ENCODE measurements at places on chromosomes 6 and 20.
A peak's percentile ranks its signal among the peaks of the same experiment; 100 is the strongest.

- no peak for DNase-seq
Measured at GRCh38 chr6:129846761-129847160, 14.4 kb downstream of the TMEM244 start.

DNA sequence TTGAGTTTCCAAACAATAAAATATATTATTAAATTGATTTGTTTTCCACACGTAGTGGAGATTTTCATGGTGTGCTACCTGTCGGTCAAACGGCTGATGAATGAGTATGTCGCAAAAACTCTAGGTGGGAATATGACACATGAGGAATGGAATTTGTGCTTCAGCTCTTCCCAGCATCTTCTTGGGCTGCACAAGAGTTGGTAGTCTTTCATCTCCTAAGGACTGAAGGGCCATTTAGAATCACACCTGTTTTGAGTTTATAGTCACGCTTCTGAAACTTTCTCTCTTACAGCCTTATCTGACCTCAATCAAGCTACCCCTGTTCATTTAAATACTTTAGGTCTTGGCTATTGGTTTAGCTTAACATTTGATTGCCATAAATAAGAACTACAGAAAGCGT is 157.7 kb upstream of the AKAP12 start:
- peak; percentile 24 for DNase-seq

- DNase-seq: no peak
Measured at GRCh38 chr20:24530131-24530680, 60.8 kb downstream of the SYNDIG1 start.

DNA sequence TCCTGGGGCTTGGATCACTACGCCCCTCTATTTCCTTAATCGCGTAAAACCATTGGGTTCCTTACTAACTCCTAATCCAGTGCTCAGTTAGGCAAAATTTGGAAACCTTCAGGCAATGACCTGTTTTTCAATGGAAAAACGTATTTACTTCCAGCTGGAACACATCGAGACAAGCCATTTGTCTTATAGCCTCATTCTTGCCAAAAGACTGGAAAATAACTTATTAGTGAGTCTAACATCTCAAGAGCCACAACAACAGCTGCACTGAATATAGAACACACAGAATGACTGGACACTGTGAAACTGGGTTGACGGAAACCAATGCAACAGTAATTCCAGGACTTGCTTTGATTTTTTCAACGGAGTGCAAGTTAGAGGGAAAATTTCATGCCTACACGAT is 125.2 kb upstream of the MAP3K7 start:
- DNase-seq: no peak

- DNase-seq: no peak
Measured at GRCh38 chr20:35726842-35727711, 15.0 kb downstream of the RBM39 start.

DNA sequence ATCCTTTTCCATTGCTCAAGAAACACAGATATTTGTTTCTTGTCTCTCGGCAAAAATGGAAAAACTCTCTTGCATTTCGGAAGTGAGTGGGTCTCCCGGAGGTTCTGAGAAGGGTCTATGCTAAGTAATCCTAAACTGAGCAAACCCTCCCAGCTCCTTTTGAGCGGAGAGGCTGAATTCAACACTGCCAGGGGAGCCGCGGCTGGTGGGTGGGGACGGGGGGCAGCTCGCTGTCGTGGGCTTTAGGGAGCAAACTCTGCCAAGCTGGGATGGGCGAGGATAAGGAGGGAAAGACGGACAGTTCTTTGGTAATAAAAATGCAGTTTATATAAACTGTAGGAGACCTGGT is 211.4 kb downstream of the FOXC1 start:
- DNase-seq: no peak

DNA sequence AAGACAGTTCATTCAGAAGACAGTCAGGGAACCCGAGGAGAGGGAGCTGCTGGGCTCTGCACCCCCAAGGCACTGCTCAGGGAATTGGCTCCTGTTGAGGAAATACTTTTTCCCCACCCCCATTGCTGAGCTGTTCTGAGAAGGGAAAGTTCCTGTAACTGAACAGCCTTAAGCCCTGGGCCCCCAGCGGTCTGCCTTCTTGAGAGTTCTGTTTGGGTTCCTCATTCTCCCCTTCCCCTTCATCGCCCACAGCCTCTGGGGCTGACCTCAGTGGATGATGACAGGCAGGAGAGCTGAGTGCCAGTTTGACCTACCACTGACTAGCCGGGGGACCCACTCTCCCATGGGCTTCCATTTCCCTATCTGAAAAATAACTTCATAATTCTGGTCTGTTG is 10.7 kb downstream of the HCK start:
- DNase-seq: no peak

DNA sequence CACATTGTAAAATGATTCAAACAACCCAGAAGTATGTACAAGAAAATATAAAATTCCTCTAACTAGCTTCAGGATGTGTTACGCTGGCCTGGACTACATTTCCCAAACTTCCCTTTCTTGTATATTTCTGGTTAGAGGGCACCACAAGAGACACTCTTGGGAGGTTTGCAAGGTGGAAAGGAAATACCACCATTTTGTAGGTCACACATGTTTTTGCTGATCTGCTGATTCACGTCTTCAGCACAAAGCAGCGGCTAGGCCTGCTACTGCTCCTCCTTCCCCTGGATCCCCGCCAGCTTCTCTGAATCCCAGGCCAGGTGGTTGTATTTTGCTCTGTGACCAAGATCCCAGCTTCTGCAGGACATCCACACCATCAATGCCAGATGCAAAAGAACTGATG is 104.2 kb downstream of the AGPAT4 start:
- DNase-seq: no peak

GRCh38 chr6:168927026-168927425 is 326.6 kb downstream of the THBS2 start:
- DNase-seq: no peak

DNA sequence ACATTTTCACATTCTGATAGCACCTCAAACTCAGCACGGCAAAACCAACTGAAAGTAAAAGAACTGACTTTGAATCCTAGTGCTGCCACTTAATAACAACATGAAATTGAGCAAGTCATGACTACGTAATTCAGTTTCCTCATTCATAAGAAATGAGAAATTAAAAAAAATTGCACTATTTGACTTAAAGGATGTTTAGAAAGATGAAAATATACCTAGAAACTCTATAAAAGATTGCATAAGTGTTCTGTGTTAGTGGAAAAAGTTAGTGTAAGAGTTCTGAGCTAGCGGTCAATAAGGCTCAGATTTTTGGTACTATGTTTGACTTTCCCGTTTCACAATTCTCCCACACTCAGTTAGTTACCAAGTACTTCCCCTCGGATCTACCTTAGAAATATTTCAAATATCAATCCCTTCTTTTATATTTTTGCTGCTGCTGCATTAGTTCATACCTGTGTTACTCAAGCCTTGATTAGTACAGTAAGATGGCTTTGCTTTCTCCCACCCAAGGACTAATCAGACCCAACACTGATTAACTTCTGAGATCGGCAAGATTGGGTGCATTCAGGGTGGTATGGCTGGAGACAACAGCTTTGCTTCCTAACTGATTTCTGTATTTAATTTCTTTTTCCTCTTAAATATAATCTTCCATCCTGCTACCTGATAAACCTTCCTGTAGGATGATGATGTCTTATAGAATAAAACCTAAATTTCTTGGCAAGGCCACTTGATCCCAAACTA is 25.9 kb downstream of the ECHDC1 start:
- DNase-seq: no peak

DNA sequence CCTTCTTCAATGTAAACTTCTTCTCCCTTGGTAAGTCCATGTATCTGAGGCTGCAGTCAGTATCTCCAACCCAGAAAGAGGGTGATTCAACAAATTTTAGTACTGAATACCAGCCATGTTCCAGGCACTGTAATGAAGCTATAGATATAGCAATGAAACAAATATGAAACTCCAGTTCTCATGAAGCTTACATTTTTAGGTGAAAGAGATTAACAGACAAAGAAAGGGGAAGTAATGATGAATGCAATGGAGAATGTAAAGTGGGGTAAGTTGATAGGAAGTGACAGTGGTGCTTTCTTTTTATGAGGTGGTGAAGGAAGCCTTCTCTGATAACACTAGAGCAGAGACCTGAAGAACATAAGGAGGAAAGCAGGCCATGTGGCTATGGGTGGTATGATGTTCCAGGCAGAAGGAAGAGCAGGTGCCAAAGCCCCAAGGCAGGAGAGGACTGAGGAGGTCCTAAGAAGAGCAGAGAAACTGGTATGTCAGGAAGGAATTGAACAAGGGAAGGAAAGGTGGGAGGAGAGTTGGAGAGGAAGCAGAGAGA is 143.6 kb downstream of the TFAP2B start:
- no peak for DNase-seq

DNA sequence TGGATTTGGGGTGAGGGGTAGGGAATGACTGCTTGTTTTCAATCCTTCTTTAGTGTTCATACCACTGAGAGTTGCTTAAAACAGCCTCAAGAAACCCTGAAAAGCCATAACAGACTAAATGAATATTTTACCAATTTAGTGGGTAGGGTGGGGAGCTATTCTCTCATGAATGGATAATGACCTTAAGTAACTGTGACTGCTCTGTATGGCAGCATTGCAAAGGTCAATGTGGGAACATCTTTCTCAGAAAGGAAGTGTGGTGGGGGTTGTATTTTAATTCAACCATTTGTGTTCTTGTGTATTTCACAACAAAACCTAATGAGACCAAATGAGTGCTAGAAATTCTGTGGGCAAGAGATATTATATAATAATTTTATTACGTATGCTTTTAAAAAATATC is 55.7 kb downstream of the PHACTR2 start:
- no peak for DNase-seq

- DNase-seq: no peak
Measured at GRCh38 chr6:154578004-154578559, 67.6 kb upstream of the CNKSR3 start.

GRCh38 chr20:57460781-57461465 is 64.0 kb downstream of the CTCFL start:
- no peak for DNase-seq

GRCh38 chr6:135935941-135936601 is 84.6 kb downstream of the PDE7B start:
- DNase-seq: no peak

DNA sequence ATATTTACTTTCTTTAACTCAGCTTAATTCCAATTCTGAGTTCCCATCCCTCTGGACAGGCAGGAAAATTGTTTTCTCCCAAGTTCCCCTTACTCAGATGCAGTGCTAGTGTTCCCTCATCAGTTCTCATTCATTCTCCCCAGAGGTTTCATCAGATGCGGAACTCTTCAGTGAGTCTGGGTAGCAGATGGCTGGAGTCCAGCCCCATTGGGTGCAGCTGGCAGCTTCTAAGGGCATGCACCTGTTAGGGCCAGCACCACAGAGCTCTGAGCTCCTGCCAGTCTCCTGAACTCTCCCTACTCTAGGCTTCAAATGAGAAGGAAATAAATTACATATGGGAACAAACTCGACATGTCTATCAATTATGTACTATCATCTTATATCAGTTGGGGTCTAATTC is 76.6 kb downstream of the SOD2 start:
- DNase-seq: no peak

GRCh38 chr6:157952861-157953351 is 28.8 kb upstream of the SYNJ2 start:
- DNase-seq: no peak

All from astrocyte of the cerebellum (primary cell).